ENCODE measurements at places on chromosomes 3 and 15. TPM values are rescaled to one million over a fixed set of nuclear protein-coding genes. Genes with fewer than 3 reads are reported as not detected.

Gene GOLGA6B
- not detected for total RNA-seq

Gene LRRC31
- not detected for total RNA-seq

Gene AADACL2
- total RNA-seq, result not detected

Gene FGD5
- total RNA-seq, result 21.8 TPM

DNA sequence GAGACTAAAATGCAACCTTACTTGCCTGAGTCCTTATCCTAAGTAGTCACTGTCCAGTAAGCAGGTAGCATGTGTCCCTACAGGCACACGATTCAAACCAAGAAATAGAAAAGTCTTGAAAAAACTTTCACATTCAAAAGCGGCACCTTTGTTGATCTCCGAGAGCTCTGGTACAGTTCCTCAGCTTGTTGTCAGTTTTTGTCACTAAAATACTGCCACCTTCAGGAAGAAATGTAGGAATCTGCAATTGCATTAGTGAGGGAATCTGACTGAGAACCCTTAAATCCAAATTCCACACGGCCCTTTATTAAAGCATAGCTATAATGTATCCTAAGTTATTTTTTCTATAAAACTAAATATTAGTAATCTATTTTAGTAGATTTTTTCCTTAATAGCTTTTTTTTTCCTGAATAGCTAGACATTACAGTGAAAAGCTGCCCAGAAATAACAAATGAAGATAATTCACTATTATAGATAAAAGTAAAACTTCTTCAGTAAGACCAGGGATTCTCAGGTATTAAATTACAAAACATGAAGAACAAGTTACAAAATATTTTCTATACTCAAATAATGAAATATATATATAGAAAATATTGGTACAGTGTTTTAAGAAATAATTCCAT lies 44.0 kb downstream of the CCDC54 start:
- peak; percentile 86 for DNase-seq

DNA sequence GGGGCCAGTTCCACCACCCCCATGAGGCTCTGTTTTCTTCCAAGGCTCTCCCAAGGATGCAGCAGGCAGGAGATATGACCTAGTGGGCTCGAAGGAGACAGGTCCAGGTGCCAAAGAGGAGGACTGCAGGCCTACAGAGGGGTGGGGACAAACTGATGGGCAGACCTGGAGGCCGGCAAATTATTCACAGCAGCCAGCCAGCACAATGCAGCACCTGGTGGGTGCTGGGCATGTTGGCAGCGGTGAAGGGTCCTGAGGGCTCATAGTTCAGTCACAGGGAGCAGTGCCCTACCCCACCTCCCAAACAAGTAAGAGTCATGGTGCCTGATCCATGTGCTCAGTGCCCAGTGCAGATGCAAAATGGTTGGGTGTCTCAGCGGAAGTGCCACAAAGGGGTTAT lies 171.7 kb downstream of the ABHD5 start:
- no peak for DNase-seq

GRCh38 chr3:34056181-34056910 lies 257.9 kb downstream of the PDCD6IP start:
- no peak for DNase-seq

DNA sequence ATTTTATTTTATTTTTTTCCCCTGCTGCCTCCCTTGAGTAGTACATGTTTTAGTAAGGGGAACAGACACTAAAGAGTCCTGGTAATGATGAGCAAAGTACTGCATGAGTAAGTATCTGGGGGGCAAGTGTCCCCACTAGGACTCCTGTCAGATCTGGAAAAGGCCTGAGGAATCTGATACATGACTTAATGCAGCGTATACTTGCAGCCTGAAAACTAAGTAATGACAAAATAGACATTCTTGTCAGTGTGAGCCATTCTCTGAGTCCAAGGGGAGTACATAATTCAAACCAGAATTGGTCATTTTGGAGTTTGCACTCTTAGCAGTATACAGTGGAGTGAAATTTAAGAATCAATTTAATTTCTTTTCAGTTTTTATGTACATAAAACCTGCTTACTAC lies 27.5 kb downstream of the NXPE3 start:
- no peak for DNase-seq

DNA sequence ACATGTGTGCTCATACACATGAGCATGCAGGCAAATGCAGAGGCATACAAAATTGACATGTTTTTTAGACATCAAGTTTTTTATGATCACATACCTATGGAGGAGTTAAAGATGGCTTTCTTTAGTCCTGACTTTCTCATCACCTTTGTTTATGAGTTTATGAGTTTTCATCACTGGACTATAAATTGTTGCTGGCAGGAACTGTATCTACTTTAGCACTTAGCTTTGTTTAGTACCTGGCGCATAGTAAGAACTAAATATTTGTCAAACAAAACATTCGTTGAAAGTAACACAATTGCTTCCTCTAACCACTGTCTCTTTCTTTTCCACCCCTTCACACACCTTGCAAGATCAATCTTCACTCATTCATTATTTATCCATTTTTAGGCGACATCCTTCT lies 182.6 kb downstream of the SUCNR1 start:
- no peak for DNase-seq

DNA sequence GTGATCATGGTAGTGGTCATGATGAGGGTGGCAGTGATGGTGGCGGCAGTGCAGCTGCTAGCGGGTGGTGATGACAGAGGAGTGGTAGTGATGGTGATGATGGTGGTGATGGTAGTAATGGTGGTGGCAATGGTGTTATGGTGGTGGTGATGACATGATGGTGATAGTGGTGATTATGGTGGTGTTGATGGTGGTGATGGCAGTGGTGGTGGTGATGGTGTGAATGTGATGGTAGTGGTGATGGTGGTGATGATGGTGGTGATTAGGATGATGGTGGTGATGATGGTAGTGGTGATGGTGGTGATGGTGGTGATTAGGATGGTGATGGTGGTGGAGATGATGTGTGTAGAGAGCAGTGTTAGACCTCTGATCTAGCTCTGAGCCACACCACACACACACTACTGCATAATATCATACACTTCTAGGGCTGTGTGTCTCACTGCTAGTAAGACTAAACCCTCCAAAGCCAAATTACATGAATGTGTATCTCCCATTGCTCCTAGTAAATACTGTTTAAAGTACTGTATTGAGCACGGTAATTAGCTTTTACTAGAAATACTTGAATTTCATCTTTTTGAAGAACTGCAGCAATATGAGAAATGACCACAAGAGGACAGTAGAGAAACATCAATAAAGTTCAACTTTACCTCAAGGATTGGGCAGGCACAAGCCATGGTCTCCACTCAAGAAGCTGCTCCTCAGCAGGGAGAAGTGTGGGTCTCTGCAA lies 28.8 kb downstream of the TMED3 start:
- DNase-seq, result peak; percentile 28

DNA sequence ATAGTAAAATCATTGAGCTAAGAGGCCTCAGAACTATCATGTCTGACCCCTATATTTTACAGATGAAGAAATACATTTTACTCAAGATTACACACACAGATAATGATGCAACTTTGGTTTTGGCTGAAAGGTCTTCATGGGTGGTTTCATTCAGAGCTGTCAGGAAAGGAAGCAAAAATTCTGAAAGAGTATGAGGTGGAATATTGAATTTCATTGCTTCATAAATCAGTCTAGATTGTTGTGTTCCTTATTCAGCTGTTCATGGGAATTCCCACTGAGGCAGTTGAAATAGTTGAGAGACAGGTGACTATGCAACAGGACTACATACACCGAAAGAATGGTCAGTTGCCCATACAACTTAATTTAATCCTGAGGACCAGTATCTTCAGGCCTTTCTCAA lies 39.4 kb downstream of the CD200 start:
- DNase-seq, result no peak

GRCh38 chr3:8325306-8325705 lies 176.3 kb upstream of the LMCD1 start:
- no peak for DNase-seq

GRCh38 chr3:112027826-112028225 lies 6.7 kb upstream of the TMPRSS7 start:
- no peak for DNase-seq

Data from hematopoietic multipotent progenitor cell (in vitro differentiated cells).